ENCODE measurements at places on chromosomes 3 and 15.

DNA sequence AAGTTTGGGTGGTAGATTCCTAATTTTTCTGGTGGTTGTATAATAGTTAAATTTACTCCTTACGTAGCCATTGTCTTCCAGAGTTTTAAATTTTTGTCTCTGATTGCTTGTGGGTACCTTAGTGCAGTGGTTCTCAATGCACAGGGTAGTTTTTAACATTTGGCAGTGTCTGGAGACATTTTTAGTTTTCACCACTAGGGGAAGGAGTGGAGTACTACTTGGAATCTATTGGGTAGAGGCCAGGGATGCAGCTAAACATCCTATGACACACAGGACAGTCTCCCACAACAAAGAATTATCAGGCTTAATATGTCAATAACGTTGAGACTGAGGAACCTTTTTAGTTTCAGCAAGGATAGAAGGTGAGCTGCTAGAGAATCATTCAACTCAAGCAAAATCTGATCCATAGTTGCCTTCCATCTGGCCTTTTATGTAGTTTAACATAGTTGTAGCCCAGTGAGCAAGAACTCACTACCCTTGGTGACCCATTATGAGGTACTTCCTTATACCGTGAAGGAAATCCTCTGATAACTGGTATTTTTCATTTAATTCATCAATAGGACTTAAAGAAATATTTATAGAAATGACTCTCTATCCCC is 8.6 kb upstream of the STX19 start:
- no peaks in the 10 kb centered on the region for H3K27me3 ChIP-seq
- no peak overlapping the region for H3K27ac ChIP-seq
- no peaks in the 10 kb centered on the region for H3K4me1 ChIP-seq
- no peak overlapping the region for H3K4me3 ChIP-seq

GRCh38 chr3:112699436-112699978 is 58.6 kb upstream of the CCDC80 start:
- no peak overlapping the region for H3K4me3 ChIP-seq
- peaks cover 30% of the 10 kb centered on the region for H3K27me3 ChIP-seq
- H3K36me3 ChIP-seq = no peaks in the 10 kb centered on the region

GRCh38 chr3:138943724-138944653 is 2.9 kb downstream of the FOXL2 start:
- peaks cover 25% of the 10 kb centered on the region for H3K4me1 ChIP-seq
- H3K27me3 ChIP-seq = peaks cover 90% of the 10 kb centered on the region
- no peaks in the 10 kb centered on the region for H3K36me3 ChIP-seq
- no peak for DNase-seq
- peak overlapping the region; percentile 31 for H3K27ac ChIP-seq

- peaks cover 5% of the 10 kb centered on the region for H3K36me3 ChIP-seq
- no peaks in the 10 kb centered on the region for H3K27me3 ChIP-seq
- H3K27ac ChIP-seq = no peak overlapping the region
- no peak overlapping the region for H3K4me3 ChIP-seq
- H3K4me1 ChIP-seq = peaks cover 9% of the 10 kb centered on the region
These were observed 33.0 kb downstream of the HSPBAP1 start for GRCh38 chr3:122760453-122761271.

GRCh38 chr15:90394748-90395442 is 6.9 kb downstream of the IQGAP1 start:
- peaks cover 52% of the 10 kb centered on the region for H3K36me3 ChIP-seq
- no peak for DNase-seq
- no peak overlapping the region for H3K27ac ChIP-seq
- no peaks in the 10 kb centered on the region for H3K27me3 ChIP-seq
- no peak overlapping the region for H3K4me3 ChIP-seq

GRCh38 chr3:183213415-183214276 is 39.4 kb upstream of the B3GNT5 start:
- H3K4me1 ChIP-seq = peaks cover 9% of the 10 kb centered on the region
- H3K36me3 ChIP-seq = peaks cover 7% of the 10 kb centered on the region
- H3K27ac ChIP-seq = no peak overlapping the region
- DNase-seq = no peak
- no peak overlapping the region for H3K4me3 ChIP-seq

DNA sequence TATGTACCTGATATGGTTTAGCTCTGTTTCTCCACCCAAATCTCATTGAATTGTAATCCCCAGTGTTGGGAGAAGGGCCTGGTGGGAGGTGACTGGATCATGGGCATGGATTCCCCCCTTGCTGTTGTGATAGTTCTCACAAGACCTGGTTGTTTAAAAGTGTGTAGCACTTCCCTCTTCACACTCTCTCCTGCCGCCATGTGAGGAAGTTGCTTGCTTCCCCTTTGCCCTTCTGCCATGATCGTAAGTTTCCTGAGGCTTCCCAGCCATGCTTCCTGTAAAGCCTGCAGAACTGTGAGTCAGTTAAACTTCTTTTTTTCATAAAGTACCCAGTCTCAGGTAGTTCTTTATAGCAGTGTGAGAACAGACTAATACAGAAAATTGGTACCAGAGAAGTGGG is 93.1 kb downstream of the C3orf70 start:
- DNase-seq = no peak
- no peaks in the 10 kb centered on the region for H3K27me3 ChIP-seq
- peaks cover 9% of the 10 kb centered on the region for H3K36me3 ChIP-seq

DNA sequence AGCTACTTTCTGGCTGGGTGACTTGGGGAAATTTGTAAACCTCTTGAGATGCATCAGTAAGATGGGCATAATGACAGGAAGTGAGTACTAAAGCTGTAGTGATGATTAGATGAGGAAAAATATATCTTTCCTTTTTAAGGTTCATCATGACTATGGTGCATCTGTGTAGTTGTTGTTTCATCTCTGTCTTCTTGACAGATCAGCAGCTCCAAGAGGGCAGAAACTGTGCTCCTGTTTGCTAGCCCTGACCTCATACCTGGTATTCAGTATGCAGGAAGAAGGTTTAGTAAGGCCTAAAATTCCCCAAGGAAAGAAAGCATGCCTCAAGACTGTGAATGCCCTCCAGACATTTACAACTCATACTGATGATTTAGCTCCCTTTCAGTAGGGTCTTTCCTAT is 82.5 kb upstream of the PSMD6 start:
- H3K27ac ChIP-seq = no peak overlapping the region
- H3K4me3 ChIP-seq = no peak overlapping the region
- no peaks in the 10 kb centered on the region for H3K36me3 ChIP-seq
- no peaks in the 10 kb centered on the region for H3K4me1 ChIP-seq
- no peaks in the 10 kb centered on the region for H3K27me3 ChIP-seq

- DNase-seq = no peak
- H3K4me3 ChIP-seq = no peak overlapping the region
- no peak overlapping the region for H3K27ac ChIP-seq
- no peaks in the 10 kb centered on the region for H3K4me1 ChIP-seq
These were observed 757.8 kb downstream of the AGBL1 start for GRCh38 chr15:86837294-86838061.

DNA sequence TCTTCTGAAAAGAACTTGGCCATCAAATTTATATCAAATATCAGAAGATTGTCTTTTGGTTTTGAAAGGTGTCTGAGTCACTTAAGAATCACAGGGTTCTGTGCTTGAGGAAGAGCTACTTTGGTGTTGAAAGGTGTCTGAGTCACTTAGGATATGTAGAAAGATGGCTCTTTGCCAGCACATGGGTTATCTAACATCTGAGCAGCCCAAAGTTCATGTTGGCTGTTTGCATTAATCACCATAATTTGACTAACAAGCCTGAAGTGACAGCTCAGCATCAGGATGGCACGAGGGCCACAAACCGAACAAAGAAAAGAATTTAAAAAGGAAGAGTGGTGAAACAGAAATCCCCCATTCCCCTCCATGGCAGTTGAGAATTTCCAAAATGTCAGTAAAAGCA is 190.5 kb upstream of the CMC1 start:
- no peak overlapping the region for H3K27ac ChIP-seq
- no peaks in the 10 kb centered on the region for H3K27me3 ChIP-seq
- H3K4me3 ChIP-seq = no peak overlapping the region
- H3K36me3 ChIP-seq = no peaks in the 10 kb centered on the region
- DNase-seq = no peak
- H3K4me1 ChIP-seq = no peaks in the 10 kb centered on the region

- H3K27me3 ChIP-seq = peaks cover 21% of the 10 kb centered on the region
- no peak for DNase-seq
- no peaks in the 10 kb centered on the region for H3K4me1 ChIP-seq
- no peak overlapping the region for H3K27ac ChIP-seq
- no peak overlapping the region for H3K4me3 ChIP-seq
These were observed 175.2 kb downstream of the MEGF11 start for GRCh38 chr15:66078196-66078928.

DNA sequence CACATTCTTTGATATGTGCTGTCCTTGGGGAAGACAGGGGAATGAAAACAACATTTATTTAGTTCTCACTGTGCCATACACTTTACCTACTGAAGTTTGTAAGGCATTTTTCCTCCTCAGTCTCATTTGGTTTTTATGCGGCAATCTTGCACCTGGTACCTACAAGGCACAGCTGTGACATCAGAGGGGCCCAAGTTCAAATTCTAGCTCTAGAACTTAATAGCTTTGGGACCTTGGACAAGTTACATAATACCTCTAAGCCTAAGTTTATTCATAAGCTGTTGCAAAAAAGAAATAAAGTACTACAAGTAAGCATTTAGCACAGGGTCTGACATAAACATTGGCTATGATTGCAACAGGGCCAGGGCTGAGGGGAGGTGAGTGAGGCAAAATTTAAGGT is 5.6 kb upstream of the FAM81A start:
- H3K4me3 ChIP-seq = no peak overlapping the region
- H3K36me3 ChIP-seq = no peaks in the 10 kb centered on the region
- peaks cover 7% of the 10 kb centered on the region for H3K4me1 ChIP-seq
- H3K27ac ChIP-seq = no peak overlapping the region
- no peak for DNase-seq

GRCh38 chr3:6223572-6223971 is 637.3 kb upstream of the GRM7 start:
- H3K4me1 ChIP-seq = no peaks in the 10 kb centered on the region
- no peaks in the 10 kb centered on the region for H3K27me3 ChIP-seq
- H3K27ac ChIP-seq = no peak overlapping the region

DNA sequence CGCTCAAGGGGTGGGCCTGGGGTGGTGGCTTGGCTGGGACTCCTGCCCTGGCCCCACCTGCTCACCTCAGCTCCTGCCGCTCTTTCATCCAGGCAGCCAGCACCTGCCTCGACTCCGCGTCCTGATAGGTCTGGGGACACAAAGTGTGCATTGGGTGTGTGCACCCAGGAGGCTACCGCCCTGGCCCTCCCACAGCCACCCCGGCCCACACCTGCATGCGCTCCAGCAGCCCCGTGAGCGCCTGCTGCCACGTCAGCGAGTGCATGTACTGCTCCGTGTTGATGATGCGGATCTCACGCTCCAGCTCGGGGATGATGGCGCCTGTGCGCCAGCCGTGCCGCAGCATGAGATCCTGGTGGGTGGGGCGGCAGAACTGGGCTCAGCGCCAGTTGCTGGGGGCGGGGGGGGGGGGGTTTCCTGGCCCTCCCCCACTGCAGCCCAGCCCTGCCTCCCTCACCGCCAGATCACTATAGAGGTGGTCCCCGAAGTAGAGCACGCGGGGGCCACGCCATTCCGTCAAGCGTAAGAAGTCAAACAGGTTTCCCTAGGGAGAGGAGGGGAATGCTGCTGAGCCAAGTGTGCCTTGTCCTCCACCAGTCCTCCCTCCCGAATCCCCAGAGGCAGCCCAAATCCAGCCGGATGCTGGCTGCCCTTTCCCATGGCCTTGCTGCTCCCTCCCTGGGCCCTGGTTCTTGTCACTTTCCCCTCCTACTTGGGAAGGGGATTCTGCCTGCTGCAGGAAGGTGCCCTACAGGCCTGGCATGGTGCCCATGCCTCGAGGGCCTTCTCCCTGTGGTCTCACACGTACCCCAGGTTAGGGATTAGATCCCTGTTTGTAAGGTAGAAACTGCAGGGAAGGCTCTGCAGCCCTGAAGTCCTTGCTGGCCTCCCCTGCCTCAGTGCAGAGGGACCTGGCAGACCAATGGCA is 8.6 kb downstream of the NT5DC2 start:
- no peak overlapping the region for H3K27ac ChIP-seq
- H3K36me3 ChIP-seq = no peaks in the 10 kb centered on the region
- no peak overlapping the region for H3K4me3 ChIP-seq
- DNase-seq = no peak
- H3K4me1 ChIP-seq = no peaks in the 10 kb centered on the region
- no peaks in the 10 kb centered on the region for H3K27me3 ChIP-seq

GRCh38 chr3:48217449-48217848 is 5.8 kb upstream of the CAMP start:
- H3K27ac ChIP-seq = no peak overlapping the region
- H3K4me3 ChIP-seq = no peak overlapping the region
- H3K4me1 ChIP-seq = no peaks in the 10 kb centered on the region
- H3K27me3 ChIP-seq = peaks cover 2% of the 10 kb centered on the region

GRCh38 chr3:53137835-53138446 is 7.7 kb upstream of the RFT1 start:
- no peaks in the 10 kb centered on the region for H3K36me3 ChIP-seq
- H3K4me3 ChIP-seq = no peak overlapping the region
- DNase-seq = no peak
- H3K27me3 ChIP-seq = no peaks in the 10 kb centered on the region

GRCh38 chr3:30984855-30985749 is 90.6 kb upstream of the GADL1 start:
- H3K27me3 ChIP-seq = peaks cover 9% of the 10 kb centered on the region
- no peak overlapping the region for H3K4me3 ChIP-seq
- no peak for DNase-seq
- H3K27ac ChIP-seq = no peak overlapping the region
- H3K4me1 ChIP-seq = peaks cover 5% of the 10 kb centered on the region

GRCh38 chr3:39727415-39727814 is 82.0 kb upstream of the MYRIP start:
- no peak for DNase-seq
- no peak overlapping the region for H3K4me3 ChIP-seq

DNA sequence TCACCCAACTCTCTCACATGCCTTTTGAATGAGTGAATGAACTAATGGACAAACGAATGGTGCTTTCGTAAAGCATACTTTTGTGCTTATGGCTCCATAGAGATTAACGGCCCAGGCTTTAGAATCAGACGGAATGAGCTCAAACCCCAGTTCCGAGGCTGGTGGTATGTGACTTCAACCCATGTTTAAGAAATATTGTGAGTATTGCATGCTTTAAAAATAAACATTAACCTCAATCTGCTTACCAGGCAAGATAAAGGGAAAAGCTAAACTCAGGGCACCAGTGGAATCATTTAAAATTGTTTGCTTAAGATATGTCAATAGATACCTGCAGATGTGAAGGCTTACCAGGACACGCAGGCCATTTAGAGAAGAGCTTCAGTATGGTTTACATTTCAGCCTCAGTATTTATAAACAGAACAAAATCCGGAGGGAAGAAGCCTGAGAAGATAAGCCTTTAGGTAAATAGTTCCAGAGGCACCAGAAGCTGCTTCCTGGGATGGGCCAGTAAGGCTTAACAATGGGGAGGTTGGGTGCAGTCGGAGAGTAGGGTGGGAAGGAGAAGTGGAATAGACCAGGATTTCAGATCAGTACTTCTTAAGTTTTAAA is 186.4 kb downstream of the ADAMTS9 start:
- H3K27ac ChIP-seq = no peak overlapping the region
- no peaks in the 10 kb centered on the region for H3K36me3 ChIP-seq
- no peak for DNase-seq
- peaks cover 7% of the 10 kb centered on the region for H3K4me1 ChIP-seq
- no peak overlapping the region for H3K4me3 ChIP-seq

DNA sequence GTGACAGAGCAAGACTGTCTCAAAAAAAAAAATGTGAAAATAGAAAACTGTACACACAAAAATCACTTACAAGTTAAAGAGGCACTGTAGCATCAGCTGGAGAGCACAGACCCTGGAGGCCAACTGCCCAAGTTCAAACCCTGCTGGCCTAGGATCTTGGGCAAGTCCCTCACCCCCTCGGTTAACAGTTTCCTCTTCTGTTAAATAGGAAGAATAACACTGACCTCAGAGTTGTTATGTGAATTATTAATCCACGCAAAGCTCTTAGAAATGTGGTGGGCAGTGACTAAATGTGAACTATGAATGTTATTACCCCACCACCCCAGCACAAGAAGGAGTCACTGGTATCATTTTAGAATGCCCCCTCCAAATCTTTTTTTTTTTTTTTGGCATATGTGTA is 11.2 kb downstream of the CIB1 start:
- H3K27ac ChIP-seq = no peak overlapping the region
- no peak for DNase-seq
- H3K36me3 ChIP-seq = peaks cover 10% of the 10 kb centered on the region

All from activated CD4-positive, alpha-beta T cell treated with anti-CD3 and anti-CD28 coated beads, Interleukin-2, amount 10 ng/mL, durations not matched to agents 7 days and 5 days (primary cell).